ENCODE measurements at places on chromosomes 7 and 10.

- DNase-seq = no peak
These were observed 40.3 kb downstream of the FAM53B start for GRCh38 chr10:124703778-124704427.

DNA sequence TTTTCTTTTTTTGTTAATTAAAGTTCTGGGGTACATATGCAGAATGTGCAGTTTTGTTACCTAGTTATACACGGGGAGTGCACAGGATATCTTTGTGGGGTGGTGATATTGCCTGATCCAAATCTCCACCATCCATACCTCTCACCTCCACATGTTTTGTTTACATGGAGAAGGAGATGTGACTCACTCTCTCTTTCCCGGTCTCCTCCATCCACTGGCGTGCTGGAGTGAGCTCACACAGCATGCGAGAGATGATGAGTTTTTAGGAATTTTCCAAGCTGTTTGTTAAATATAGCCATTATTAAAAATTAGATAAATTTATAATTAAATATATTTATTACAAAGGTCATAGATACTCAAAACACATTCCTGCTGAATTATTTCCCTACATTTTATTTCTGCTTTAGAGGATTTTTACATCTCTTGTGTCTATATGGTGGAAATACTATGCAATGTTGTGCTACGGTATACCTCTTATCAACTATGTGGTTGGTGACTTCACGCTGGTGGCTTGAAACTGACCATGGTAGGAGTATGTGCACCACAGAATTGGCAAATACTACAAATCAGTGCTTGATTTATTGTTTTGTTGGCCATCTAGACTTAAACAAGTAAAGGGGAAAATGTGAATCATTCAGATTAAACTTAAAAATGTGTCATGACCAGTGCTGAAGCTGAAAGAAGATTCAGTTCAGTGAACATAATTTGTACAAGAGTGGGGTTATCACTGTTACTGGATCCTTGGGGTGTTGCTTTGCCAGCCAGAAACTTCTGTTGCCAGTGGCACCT lies 107.9 kb upstream of the FAM180A start:
- no peak for DNase-seq

- DNase-seq = no peak
These were observed 78.5 kb upstream of the LYZL1 start for GRCh38 chr10:29210266-29210868.

- no peak for DNase-seq
These were observed 84.4 kb downstream of the GLI3 start for GRCh38 chr7:42152329-42153205.

DNA sequence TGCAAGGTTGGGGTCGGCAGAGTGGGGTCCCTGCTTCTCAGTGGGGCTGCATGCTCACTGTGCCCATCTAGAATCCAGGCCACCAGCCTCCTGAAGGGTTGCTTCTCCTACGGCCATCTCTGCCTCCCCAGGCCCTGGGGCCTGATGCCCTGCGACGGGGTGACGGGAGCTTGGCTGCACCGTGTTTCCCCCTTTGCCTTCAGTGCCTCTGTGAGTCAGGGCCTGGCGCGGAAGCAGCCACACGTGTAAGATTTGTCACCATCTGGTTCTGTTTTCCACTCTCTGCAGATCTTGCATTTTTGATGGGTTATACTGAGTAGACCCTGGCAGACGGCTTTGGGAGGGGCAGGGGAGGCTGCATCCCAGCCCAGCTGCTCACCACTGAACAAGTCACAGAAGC lies 7.2 kb downstream of the ADAMTS14 start:
- no peak for DNase-seq

DNA sequence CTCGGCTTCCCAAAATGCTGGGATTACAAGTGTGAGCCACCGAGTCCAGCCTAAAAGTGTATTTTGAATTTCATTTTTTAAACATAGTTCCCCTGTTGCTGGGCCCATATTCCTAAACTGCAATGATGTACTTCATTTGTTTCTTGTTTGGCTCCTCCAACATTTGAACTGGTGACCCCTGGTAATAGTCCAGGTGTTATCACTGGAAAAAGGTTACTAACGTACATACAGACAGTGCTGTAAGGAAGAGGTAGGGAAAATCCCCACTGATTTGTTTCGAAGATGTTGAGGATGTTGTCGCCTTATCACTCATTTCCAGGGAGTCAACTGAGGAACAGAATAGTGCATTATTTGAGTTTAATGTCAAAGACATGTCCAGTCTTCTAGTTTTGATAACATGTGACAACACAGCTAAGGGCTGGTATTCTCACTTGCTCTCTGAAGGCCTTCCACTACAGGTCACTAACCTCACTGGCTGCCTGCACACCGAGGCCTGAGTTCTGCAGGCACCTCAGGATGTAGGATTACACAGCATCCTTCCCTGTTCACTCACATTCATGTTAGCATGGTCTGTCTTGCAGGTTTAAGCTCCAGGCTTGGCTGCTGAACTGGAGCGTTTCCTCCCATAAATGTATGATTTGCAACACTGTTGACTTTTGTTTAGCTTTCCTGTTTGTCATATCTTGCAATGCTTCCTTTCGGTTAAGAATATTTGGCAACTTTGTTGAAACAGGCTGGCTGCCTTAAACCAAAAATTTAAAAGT lies 362.8 kb downstream of the INHBA start:
- no peak for DNase-seq

GRCh38 chr10:47063858-47064257 lies 152.6 kb downstream of the PTPN20 start:
- DNase-seq = no peak

DNA sequence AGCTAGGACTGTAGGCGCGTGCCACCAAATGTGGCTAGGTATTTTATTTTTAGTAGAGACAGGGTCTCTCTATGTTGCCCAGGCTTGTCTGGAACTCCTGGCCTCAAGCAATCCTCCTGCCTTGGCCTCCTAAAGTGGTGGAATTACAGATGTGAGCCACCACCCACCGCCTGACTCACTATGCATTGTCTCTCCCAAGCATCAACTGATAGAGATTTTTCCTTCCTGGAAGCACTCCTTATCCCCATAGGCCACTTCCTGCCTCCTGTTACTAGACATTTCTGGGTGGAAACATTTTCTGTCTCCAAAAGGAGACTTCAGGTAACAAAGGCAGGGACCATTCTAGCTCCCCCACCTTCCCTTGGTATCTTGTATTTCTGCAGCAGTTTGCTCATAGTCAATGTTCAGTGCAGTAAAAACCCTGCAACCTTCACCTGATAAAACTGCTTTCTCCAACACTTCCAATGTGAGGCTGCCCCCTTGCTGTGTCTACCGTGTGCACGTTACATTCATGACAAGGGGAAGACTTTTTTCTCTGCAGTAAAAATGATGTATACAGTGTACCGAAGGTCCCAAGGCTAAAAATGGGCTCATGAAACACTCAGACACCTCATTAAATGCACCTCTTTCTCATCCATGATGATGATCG lies 84.9 kb downstream of the NHLRC2 start:
- DNase-seq = no peak

DNA sequence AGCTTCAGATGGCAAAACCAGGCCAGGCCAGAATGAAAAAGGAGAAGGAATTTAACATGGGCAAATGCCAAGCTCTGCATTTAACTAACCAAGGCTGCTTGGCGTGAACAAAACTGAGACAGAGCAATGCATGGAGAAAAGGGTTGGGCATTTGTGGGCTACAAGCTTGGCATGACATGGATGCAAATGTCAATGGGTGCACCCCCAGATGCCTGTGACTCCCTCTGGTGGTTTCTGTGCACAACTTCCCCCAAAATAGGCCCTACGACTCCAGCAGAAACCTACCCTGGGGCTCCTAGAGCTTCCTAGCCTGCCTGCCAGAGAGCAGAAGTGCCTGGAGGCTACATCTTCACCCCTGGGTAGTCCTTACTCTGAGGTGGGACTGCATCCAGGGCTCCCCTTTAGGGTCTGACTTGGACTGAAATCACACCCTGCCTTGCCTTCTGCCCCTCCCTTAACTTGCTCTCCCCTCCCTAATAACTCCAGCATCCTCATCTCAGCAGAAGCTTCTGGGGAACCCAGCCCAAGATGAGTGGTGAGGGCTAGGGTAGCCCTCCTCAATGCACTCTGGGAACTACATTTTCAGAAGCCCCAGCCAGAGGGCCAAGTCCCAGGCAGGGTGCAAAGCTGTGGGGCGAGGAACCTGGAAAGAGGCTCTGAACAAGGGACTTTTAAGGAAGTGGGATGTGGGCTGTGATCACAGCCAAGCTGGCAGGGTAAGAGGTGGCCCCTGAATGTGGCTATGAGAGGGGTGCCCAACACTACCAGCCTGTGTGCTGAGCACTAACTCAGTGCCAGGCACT lies 11.3 kb downstream of the GPRIN2 start:
- peak; percentile 20 for DNase-seq
